ENCODE measurements at places on chromosomes 3 and 15.

- no peak for DNase-seq
Observed at GRCh38 chr15:81224232-81224631, 27.6 kb downstream of the IL16 start.

GRCh38 chr3:191085091-191085490 lies 114.0 kb upstream of the OSTN start:
- DNase-seq, result no peak

GRCh38 chr3:69936266-69936665 lies 63.3 kb upstream of the SAMMSON start:
- DNase-seq, result no peak

DNA sequence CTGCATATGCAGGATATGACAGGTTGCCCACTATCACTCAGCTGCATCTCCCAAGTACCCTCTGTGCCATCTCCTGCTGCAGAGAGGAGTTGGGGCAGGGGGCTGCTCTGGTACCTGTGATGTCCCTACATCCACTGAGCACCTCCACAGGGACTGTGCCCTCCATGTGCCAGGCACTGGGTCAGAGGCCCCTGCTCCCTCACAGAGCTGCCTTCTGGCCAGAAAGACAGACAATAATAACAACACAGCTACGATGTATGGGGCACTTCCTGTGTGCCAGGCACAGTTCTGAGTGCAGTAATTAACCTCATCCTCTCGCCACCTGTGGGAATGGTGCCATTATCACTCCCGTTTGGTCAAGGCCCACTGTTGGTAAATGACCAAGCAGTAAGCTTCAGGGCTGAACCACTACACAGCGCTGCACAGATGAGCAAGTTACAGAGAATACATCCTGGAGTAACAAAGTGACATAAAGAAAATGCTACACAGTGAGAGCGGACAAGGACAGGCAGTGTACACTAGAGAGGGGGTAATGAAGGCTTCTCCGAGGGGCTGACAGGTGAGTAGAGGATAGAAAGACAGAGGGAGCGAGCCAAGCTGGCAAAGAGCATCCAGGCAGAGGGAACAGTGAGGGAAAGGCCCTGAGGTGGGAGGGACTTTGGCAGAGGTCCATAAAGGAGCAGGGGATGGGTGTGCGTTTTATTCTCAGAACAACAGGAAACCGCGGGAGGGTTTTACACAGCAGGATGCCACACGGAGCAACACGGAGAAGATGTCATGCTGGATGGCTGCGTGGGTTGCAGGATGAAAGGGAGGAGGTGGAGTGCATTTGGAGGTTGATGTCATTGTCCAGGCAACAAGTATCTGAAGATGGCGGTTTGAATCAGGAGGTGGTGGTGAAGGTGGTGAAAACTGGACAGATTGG lies 13.6 kb downstream of the WNT7A start:
- DNase-seq, result peak; percentile 34

DNA sequence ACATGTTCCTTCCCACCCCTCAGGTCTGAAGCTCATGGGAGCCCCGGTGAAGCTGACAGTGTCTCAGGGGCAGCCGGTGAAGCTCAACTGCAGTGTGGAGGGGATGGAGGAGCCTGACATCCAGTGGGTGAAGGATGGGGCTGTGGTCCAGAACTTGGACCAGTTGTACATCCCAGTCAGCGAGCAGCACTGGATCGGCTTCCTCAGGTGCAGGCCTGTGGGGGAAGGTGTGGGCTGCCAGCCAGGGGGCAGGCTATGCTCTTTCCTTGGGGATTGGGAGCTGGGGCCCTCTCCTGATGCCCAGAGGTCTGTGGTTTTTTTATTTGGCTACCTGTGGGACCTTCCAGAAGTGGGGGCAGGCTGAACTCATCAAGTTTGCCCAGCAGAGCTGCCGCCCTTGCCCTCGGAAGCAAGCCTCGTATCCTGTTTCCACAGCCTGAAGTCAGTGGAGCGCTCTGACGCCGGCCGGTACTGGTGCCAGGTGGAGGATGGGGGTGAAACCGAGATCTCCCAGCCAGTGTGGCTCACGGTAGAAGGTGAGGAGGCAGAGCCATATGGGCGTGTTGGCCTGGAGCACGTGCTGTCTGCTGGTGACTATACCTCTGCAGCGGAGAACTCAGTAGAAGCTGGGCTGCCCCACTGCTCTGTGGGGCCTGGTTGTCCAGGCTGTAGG lies 2.2 kb downstream of the TYRO3 start:
- no peak for DNase-seq

DNA sequence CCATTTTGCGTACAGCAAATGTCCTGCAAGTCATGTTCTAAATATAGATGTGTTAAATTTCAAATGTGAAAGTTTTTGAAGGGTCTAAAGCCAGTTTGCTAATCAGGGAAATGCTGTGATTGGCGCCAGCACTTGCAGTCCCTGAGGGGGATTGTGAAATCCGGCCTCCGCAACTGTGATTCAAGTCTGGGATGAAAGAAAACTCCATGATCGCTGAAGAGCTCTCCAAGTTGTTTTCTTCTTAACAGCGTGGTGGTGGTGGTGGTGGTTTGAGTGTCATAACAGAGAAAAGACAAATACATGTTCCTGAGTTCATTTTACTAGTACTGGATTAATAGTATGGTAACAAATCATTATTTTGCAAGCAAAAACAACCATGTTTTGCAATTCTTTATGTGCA lies 51.8 kb downstream of the MITF start:
- no peak for DNase-seq

- no peak for DNase-seq
Observed at GRCh38 chr15:63234451-63234870, 42.9 kb upstream of the APH1B start.

DNA sequence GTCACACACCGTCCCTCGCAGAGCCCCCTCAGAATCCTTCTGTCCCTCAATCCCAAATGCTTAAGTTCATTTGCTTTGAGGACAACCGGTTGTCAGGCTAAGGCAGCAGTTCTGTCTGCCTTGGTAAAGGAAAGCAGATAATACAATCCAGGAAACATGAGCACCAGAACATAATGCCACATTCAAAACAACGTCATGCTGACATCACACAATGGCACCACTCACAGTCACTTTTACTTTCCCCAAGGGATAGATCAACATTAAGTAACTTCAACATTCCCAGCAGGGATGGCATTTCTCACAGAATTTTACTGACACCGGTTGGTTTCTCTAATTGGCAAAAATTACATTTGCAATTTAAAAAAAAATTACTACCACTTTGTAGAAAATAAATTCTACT lies 74.6 kb upstream of the PSMD6 start:
- no peak for DNase-seq

- DNase-seq, result no peak
Observed at GRCh38 chr3:159114582-159114981, 312.7 kb downstream of the MFSD1 start.

DNA sequence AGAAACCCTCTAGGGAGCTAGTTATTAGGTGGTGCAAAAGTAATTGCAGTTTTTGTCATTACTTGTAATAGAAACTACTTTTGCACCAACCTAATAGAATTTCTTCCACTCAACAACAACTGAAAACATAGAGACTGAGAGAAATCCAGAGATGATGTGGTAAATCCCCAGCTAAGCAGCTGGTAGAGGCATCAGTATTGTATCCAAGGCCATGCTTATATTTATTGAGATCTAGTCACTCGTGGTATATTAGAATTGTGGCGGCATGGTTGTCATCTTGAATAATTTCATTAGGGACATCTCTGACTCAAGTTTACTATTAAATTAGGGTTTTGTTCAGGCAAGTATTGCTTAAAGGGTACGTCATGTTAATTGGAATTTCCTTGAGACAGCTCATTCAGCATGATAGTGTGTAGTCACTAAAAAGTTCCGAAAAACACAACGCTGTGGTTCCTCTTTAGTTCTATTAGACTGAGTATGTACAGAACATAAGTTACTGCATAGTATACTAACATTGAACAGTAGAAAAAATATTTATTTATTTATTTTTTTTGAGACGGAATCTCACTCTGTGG lies 35.3 kb downstream of the PAK2 start:
- DNase-seq, result no peak

DNA sequence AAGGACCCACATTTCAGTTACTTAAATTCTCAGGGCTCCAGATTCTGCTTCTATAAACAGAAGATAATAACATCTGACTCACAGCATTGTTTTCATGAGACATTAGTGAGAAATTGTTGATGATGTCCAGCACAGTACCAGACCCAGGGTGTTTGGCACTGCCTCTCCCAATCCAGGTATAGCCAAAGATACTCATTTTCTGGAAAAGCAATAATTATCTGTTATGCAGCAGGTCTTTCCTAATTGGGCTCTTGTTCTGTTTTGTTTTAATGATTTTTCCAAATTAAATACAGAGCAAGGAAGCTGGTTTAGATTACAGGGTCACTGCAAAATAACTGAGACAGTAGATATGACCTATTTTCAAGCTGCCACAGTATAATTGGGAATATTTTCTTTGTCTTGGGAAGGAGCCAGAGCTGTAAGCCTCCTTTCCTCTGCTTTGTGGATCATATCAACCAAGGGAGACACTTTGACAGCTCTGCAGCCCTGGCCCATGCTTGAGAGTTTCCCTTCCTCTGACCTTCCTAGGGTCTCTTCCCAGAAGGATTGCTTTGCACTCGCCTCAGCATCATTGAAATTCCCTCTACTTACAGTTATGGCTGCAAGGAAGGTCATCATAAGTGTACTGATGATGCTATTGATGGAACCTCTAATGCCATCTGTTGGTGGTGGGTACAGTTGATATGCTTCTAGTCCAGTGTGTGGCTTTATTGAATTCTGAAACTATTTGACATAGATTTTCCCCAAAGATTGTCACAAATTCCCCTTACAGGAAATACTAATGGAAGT lies 522.4 kb upstream of the ADAMTS9 start:
- DNase-seq, result no peak

DNA sequence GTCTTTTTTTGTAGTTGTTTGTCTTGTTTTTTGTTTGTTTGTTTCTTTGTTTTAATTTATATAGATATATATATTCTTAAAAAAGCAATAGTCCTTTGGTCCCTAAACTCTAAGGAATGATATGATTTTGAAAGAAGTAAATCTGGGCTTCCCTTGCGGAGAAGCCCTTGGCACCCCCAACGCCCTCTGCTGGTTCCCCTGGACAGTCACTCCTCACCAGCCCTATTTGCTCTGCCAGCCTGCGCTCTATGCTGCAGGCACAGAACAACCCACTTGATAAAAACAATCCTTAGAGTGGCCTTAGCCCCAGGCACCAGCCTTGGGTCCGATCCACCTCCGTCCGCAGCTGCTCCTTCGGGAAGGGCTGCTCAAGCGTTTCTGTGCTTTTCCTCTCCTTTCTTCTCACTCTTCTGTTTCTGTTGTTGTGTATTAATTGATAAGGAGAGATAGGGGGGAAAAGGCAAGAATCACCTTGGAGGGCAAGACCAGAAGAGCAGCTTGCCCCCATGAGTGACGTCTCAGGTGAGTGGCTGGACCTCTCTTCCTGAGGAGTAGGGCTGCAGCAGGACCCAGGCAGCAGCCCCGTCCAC lies 13.7 kb upstream of the PARP6 start:
- DNase-seq, result peak; percentile 20

DNA sequence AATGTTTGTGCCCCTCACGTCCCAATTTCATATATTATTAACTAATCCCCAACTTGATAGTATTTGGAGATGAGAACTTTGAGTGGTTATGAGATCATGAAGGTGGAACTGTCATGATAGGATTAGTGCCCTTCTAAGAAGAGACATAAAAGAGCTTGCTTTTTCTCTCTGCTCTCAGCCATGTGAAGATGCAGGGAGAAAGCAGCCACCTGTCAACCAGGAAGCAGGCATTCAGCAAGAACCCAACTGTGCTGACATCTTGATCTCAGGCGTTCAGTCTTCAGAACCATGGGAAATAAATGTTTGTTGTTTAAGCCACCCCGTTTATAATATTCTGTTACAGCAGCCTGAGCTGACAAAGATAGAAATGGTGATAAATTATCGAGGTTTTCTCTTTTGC lies 278.7 kb upstream of the KCNMB2 start:
- no peak for DNase-seq

DNA sequence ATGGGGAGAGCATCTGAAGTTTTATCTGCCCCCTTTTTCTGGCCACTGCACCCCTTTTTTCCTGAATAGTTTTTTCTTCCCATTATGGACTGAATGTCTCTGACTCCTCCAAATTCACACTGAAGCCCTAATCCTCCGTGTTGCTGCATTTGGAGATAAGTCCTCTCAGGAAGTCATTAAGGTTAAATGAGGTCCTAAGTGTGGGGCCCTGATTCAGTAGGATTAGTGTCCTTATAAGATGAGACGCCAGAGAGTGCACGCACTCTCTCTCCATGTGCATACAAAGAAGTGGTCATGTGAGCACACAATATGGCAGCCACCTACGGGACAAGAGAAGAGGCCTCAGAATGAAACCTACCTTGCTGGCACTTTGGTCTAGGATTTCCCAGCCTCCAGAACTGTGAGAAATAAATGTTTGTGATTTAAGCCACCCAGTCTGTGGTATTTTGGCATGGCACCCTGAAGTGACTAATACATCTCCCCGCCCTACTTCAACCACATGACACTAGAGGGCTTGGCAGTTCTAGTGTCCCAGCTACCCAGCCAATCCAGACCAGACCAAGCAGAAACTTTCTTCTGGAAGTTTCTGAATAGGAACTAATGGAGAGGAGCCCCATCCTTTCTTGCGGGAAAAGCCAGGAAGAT lies 191.3 kb downstream of the PDE8A start:
- no peak for DNase-seq

GRCh38 chr3:197942956-197943556 lies 6.9 kb upstream of the RPL35A start:
- DNase-seq, result no peak

DNA sequence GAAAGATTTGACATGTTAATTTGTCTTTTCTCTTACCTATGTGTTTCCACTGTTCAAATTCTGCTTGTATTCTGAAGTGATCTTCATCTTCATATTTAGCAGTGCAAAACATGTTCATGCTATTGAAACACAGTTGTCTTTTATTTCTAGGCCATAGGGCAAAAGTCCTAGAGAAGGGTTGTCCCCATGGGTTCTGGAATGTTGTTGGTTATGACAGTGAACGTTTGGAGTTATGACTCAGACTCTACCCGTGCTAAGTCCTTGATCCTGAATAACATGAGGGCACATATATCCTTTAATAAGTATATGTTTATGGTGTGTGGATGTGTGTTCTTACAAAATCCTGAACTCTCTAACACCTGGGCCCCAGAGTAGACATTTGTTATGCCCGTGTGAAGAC lies 23.0 kb upstream of the ARPP21 start:
- no peak for DNase-seq

All from activated T-helper 1 cell treated with anti-CD3 and anti-CD28 coated beads, Interleukin-2, amount 50 U/mL, for 16 hours (primary cell).